GF-D8 (cell line): ENCODE measurements at places on chromosomes 2 and 18.

DNA sequence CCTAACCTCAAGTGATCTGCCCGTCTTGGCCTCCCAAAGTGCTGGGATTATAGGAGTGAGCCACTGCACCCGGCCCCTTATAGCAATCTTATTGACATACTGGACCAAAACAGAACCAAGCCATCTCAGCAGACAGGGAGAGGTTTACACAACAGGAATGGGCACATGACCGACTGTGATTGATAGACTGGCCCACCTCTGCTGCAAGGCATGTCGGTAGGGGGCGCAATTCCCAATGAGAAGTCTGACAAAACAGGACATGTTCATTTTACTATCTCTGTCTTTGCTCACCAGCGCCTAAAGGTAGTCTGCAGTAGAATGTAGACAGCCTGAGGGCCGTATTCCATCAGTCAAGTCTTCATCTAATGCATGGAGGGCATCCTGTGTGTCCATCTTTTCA is 2.0 kb downstream of the LYPD6B start:
- no peak for DNase-seq

DNA sequence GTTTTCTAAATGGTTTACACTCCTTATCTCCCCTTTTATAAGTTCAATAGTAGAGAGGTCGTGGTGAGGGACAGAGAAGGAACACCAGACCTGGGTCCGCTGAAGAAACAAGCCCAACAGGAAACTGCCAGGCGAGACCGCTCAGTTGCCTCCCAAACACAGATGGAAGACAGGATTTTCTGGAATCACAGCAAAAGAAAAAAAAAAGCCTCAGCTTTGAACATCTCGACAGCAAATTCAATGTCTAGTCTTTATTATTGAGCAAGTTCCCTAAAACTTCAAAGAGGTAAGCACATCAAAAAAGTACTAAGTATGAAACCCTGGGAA is 33.5 kb upstream of the GNAL start:
- DNase-seq = no peak

DNA sequence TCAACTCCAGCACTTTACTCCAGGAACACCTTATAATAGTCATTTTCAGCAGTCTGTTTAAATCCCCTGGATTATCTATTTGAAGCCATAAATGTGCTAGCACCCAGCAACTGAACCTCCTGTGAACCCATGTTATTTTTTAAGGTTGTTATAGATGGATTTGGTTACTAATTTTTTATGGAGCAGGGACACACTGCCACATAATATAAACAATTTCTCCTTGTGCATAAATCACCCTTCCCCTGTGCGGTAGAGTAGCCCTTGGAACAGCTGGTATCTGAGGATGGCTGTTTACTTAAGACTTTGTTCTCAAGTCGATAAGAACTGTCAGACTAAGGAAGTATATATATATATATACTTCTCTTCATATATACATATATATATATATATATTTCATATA is 367.4 kb downstream of the EPHA4 start:
- no peak for DNase-seq

DNA sequence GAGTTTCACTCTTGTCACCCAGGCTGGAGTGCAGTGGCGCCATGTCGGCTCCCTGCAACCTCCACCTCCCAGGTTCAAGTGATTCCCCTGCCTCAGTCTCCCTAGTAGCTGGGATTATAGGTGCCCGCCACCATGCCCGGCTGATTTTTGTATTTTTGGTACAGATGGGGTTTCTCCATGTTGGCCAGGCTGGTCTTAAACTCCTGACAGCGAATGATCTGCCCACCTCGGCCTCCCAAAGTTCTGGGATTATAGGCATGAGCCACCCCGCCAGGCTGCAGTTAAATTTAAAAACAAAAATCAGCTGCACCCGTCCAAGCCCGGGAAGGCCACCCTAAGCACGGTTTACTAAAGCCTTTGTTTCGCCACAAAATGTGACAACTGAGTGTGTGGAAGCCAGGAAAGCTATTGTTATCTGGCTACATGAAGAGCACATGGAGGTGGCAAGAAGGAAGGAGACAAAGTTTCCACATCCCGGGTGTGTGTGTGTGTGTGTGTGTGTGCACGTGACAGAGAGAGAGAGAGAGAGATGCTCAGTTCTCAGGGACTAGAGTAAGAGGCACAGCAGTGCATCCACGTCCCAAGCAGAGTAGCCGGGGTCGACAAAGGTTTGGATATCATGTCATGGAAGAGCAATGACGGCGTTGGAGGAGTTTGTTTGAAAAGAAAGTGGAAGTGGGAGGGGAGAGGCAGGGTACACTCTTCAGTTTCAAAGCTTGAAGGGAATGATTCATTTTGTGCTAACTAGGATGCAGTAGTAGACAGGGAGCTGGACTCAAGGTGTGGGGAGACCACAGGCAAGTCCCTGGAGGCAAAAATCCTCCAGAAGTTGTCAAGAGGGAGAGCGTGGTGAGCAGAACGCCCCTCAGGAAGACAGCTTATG is 20.1 kb downstream of the INPP5D start:
- DNase-seq = no peak

DNA sequence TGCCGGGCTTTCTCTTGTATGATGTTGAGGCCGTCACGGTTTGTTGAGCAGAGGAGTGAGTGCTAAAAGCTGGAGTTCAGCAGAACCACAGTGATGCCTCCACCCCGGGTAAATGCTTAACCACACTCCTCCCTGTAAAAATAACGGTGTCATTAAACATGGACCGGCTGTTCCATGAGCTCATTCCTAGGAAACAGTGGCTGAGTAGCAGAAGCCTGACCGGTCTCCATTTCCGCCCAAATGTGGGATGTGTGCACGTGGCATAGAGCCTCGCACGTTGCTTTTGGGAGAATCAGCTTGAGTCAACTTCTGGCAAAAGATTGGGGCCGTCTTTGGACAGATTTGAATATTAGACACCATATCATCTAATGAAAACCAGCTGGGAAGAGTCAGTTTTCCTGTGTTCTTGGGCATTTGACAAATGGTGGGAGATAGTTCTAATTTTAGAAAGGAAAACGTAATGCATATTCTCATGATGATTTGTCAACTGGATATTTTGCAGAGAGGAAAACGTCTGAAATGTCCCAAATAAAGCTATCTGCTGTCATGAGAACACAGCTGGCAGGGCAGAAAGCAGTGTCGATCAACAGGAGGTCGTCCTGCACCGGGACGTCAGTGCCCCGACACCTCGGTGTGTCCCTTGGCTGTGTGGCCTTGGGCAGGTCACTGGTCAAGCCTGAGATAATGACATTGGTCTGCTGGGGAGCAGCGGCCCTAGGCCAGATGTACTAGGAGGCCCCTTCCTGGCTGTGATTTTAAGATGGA is 42.4 kb downstream of the LRRFIP1 start:
- DNase-seq = no peak

GRCh38 chr2:231017231-231017598 is 20.1 kb upstream of the C2orf72 start:
- DNase-seq = no peak

DNA sequence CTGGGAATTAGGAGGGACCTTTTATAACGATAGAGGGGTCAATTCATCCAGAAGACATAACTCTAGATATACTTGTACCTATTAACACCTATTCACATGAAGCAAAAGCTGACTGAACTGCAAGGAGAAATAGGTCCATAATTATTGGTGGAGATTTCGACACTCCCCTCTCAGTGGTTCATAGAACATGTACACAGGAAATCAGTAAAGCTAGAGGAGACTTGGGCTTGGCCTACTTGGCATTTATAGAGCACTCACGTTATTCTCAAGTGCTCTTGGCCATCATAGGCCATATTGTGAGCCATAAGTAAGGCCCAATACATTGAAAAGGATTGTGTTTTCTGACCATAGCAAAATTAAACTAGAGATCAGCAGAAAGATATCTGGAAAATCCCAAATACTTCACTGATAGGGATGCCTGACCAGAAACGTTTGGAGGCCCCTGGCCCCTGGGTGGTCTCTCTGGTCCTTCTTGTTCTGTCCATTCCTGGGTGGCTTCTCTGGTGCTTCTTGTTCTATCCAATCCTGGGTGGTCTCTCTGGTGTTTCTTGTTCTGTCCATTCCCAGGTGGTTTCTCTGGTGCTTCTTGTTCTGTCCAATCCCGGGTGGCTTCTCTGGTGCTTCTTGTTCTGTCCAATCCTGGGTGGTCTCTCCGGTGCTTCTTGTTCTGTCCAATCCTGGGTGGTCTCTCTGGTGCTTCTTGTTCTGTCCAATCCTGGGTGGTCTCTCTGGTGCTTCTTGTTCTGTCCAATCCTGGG is 49.0 kb downstream of the SNED1 start:
- DNase-seq = no peak

DNA sequence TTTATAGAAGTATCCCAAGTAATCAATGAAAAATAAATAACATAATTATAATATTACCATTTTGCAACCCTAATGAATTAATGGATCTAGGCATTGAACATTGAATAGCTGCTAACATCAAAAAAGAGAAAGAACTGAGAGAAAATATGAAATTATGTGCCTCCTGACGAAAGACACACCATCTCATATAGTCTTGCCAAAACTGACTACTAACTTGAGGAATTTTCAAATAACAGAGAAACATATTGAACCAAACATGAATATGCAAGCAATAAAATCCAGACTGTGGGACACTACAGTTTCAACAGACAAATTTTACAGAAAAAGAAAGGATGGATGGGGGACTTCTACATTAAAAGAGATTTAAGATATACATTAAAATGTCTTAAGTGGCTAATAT is 165.7 kb downstream of the WDPCP start:
- no peak for DNase-seq

- no peak for DNase-seq
These were observed 123.7 kb downstream of the COL6A3 start for GRCh38 chr2:237290261-237290660.

DNA sequence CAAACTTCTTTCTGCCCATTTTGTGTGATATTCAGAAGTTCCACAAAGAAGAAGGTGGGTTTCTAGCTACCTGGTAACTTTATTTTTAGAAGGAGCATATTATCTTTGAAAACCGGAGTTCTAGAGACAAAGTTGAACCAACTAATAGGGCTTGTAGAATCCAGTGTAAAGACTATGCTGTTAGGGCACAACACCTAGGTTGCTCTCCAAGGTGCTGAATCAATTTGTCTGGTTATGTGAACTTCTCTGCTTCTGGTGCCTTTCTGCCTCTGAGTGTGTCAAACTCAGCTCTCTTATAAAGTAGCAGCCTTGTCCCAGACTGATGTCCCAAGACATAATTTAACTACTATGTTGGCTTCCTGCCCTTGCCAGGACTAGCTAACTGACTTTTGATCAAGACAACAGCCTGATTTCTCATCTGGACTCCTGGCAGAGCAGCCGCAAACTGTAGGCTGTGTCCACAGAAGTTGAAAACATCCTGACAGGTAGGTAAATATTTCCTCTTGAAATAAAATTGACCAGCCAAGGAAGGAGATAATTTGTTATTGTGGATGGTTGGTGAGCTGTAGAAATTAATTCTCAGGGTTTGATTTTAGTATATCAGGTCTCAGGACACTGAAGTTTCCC is 119.4 kb downstream of the CYRIA start:
- DNase-seq = no peak

DNA sequence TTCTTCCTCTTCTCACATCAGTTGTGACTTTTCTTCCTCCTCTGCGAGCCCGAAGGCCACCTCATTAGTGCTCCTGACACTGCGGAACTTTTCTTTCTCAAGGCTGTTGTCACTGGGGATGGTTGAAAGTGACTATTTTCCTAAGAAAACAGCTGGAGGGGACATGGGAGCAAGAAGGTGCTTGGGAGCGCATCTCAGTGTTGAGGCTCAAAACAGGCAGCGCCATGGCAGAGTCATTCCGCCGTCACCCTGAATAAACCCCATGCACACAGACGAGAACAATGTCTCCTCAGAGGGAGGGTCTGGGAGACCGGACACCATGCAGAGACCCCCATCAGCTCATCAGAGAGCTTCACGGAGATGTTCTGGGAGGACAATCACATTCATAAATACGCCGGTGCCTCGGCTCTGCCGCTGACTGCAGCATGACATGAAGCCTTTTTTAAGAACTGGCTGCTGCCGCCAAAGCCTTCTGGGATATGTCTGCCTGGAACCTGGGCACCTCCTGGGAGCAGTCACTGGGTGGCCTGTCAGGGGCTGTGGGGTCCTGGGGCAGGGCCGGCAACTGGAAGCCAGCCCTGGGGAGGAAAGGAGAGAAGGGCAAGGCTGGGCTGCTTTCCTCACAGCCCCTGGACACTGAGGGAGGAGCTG is 19.2 kb downstream of the ATOH8 start:
- DNase-seq = no peak

GRCh38 chr2:149629026-149629425 is 41.5 kb upstream of the MMADHC start:
- DNase-seq = no peak

DNA sequence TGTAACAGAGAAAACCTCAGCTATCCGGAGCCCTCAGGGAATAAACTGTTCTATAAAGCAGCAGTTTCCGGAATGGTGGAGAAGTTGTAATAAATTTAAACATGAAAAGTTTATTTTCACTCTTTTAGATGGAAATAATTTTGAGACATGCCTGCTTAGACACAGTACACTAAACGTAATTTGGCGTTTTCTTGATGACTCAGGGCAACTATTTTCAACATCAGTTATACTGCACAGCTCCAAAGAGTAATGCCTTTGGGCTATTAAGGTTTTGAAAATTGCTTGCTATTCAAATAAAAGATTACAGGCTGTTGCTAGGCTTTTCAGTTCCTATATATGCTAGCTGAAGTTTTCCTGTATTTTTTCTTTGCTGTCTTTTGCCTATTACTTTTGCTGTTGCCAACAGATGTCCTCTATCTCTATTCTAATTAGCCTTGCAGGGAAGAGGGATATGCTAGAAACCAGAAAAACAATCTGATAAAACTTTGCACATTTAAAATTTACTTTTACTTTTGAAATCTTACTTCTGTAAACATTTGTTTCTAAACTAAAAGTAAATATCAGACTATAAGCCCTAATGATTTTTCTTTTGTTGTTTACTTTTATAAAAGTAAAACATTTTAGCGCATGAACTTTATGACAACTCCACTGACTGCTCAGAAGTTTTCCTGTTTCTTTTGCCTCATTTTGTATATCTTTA is 113.4 kb upstream of the WDSUB1 start:
- DNase-seq = no peak

- no peak for DNase-seq
These were observed 178.1 kb downstream of the FAM210A start for GRCh38 chr18:13548106-13548819.

GRCh38 chr2:126048719-126049118 is 607.2 kb upstream of the GYPC start:
- no peak for DNase-seq

DNA sequence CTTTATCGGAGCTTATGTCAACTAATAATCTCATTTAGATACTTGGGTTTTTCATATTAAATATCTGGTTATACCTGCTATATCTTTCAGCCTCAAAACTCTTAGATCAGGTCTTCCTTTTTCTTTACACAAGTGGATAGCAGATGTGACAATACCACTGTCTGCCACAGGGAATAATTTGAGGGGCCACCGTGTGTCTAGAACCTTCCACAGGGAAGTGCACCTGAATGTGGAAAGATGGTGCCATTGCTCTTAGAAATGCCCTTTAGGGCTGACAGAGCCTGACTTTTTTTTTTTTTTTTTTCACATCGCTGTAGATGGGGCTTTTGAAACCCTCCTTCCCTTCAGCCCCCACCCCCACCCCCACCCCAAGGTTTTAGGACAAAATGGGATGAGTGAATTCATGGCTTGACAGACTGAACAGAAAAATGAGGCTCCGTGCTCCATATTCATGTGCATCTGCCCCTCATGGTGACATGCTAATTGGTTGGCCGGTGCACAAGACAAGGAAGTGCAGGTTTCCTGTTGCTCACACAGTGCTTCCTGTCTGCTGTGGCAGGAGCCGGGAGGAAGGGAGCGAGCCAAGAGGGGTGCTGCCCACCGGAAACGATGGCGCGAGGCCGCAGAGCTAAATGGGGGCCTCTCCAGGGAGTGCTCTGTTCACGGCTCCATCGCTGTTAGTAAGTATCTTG is 246.0 kb downstream of the LDLRAD4 start:
- DNase-seq = peak; percentile 96

GRCh38 chr18:2891526-2892431 is 45.0 kb downstream of the EMILIN2 start:
- no peak for DNase-seq
